Esophagus muscularis mucosa (tissue), 4 donors: ENCODE measurements at places on chromosomes 11 and 22. TPM values are rescaled to one million over a fixed set of nuclear protein-coding genes. Genes with fewer than 3 reads are reported as not detected.
A peak's percentile ranks its signal among the peaks of the same experiment; 100 is the strongest.

TTC12 gene
- total RNA-seq, result 13.3 TPM

CHRM1 gene
- total RNA-seq, result 0.40 TPM

DNA sequence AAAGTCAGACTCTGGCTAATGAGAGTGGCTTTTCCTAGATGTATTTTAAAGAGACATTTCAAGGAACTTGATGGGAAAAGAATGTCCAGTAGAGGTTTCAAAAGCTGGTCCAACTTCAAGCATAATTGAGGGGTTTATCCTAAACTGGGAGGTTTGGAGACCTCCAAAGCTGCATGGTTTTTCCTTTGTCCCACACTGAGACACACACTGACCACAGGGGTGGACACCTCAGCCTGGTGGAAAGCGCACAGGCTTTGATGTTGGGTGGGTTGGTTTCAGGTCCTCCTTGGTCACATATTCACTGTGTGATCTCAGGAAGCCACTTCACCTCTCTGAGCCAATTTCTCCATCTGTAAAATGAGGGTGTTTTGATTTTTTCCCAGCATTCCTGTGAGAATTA is 4.0 kb downstream of the SPON1 start:
- peak; percentile 68 for DNase-seq

- no peak for DNase-seq
Measured at GRCh38 chr22:30564761-30565119, 9.7 kb downstream of the GAL3ST1 start.

DNA sequence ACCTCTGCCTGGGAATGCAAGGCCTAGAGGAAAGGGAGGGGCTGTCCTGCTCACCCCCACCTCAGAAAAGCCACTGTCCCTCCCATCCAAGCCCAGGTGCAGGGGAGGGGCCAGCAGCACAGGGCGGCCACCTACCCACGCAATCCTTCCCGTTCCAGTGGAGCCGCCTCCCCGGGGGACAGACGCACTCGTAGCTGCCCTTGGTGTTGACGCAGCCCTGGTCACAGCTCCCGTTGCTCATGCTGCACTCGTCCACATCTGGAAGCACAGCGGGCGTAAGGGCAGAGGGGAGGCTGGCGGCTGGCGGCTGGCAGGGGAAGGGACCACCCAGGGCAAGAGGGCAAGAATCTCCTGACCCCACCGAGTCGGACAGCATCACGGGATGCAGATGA is 40.3 kb upstream of the TTLL12 start:
- DNase-seq, result no peak

GRCh38 chr22:45458532-45458931 is 44.2 kb upstream of the FBLN1 start:
- DNase-seq, result no peak

GRCh38 chr11:17098658-17099057 is 21.2 kb upstream of the RPS13 start:
- DNase-seq, result no peak
